CD8-positive, alpha-beta T cell (primary cell): ENCODE measurements at places on chromosomes 5 and 9. TPM values are rescaled to one million over a fixed set of nuclear protein-coding genes. Genes with fewer than 3 reads are reported as not detected.

DNA sequence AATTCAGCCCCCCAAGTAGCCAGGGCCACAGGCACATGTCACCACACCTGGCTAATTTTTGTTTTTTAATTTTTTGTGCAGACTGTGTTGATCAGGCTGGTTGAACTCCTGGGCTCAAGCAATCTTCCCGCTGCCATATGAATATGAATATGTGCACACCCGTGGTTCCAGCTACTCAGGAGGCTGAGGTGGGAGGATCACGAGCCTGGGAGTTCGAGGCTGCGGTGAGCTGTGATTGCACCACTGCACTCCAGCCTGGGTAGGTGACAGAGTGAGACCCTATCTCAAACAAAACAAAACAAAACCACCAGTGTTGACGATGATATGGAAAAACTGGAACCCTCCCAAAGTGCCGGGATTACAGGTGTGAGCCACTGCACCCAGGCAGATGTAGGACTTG lies 32.0 kb downstream of the EHMT1 start:
- DNase-seq: no peak

Gene SAXO1
- total RNA-seq: 0.03 TPM

DNA sequence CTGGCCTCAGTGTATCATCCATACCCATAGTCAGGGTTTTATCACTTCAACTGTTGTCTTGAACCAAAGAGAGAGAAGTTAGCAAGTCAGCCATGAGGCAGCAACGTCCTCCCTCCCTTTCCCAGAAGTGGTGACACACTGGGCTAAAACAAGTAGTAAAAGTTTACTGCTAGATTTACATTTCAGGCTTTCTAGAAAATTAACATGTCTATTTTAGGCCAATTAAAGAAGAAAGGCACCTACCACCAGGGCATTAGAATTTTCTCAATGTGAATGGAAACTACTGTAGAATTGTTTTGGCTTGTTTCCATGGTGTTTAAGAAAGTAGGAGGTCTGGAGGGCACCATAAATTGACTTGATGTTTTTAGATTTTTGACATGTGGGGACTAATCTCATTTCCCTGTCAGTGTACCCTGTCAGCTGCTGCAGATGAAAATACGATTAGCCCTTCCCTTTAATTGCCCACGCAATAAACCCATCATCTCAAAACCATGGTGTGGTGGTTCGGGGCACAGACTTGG lies 121.8 kb upstream of the ELL2 start:
- no peak for DNase-seq

GRCh38 chr5:158340608-158341007 lies 481.7 kb upstream of the CLINT1 start:
- no peak for DNase-seq

DNA sequence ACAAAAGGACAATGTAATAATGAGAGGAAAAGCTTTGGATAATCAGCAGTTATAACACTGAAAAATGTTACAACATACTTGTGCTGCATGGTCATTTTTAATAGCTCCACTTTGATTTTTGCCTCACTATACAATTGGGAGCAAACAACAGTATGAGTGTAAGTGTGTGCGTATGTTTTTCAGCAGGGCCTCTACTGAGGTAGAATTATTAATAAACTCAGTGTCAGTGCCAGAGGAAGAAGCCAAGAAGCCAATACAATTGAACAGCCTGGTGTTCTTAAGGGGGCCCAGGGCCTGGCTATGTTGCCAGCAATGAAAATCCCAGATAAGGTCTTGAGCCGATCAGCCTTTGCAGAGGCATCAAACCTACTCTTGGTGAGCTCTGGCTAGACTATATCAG lies 16.1 kb upstream of the RLN1 start:
- DNase-seq: no peak
